ENCODE measurements at places on chromosomes 12 and 14.

DNA sequence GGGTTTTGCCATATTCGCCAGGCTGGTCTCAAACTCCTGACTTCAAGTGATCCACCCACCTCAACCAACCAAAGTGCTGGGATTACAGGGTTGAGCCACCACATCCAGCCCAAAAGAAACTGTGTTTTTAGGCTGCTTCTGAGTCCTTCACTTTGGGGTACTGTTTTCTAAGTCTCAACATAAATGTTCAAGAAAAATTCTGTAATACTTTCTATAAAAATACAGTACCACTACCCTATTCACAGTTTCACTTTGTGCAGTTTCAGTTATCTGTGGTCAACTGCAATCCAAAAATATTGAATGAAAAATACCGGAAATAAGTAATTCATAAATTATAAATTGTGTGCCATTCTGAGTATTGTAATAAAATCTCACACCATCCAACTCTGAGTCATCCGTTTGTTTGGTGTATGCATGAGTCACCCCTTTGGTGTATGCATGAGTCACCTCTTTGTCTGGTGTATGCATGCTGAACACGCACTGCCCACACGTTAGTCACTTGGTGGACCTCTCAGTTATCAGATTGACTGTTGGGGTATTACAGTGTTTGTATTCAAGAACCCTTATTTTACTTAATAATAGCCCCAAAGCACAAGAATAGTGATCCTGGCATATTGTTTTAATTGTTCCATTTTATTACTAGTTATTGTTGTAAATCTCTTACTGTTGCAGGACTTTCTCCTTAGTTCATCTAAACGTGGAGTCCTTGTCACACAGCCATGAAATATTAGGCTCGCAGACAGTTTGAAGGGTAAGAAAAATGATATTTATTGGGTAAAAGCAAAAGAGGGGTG lies 190.2 kb downstream of the FSCB start:
- DNase-seq = peak; percentile 95

GRCh38 chr14:99207456-99207855 lies 64.5 kb downstream of the BCL11B start:
- DNase-seq = no peak

DNA sequence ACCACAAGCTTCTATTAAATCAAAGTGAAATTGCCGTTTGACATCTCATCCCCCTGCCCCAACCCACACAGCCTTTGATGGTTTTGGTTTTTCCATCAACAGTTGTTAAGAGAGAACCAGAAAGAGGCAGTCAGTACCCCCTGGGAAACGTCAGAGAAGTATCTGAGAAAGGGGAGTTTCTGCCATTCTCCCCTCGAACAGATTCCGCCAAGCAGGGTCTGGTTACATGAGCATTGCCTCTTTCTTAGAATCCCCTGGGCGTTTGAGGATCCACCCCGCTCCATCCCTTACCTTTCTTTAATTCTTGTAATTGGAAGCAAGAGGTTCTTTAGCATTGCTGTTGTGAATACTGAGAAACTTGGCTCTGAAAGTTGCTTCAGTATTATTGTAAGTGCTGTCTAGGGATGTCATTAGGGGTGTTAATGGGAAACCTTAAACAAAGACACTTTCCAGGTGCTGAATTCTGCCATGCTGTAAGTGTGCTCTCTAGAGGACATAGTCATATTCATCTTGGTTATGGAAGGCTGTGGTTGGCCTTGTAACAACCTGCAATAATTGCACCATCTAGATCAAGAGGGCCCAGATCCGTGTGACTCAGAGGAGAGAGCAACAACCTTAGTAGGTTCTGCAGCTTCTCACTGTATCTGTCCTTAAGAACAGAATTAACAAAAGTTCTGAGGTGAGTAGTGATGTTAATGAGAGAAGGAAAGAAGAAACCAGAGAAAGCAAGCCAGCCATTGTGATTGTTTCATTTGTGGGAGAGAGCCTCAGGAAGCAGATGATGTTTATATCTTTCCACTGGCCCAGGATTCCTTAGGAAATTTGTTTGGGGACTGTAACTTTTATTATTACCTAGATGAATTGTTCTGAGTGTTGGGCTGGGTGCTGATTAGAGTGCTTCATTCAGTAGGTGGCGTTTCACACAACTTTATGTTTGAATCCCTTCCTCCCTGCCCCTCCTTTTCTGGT lies 9.0 kb downstream of the TMBIM6 start:
- no peak for DNase-seq

DNA sequence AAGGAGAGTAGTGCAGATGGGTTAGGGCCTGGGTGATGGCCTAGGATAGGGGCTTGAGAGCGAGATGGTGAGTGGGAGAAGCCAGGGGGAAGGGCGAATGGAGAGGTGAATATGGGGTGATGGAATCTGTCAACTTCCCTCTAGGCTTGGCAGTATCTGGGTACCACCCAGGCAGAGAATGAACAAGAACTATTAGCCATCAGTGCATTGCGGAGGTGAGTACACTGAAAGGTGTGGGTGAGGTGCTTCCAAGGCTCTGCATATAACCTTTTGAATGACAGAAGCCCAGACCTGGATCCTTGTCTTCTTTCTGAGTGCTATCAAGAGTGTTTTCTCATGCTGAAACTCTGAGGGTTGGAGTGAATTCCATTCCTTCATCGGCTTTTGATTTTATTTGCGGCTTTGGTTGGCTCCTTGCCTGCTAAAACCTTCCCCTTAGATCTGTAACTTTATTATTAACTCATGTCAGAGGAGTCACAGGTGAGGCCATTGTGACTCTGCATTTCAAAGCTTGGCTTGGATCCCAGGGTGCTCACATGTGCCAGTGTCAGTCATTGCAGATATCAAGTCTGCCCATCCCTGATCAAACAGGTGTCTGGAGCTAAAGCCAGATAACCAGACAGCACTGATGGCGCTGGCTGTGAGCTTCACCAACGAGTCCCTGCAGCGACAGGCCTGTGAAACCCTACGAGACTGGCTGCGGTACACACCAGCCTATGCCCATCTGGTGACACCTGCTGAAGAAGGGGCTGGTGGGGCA lies 18.6 kb downstream of the PEX5 start:
- no peak for DNase-seq

DNA sequence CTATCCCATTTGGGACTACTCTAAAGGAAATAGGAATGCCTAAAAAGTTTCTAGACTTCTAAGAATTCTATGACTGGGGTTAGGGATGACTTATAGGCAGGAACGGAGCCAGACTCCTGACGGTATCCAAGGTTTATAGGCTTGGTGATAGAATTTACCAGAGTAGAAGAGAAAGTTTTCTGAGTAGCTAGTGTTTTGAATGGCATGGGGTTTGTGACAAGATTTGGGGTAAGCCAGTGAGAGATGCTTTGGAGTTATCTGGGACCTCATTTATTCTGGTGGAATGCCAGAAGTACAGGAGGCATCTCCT lies 444.6 kb downstream of the RAD51B start:
- DNase-seq = no peak

DNA sequence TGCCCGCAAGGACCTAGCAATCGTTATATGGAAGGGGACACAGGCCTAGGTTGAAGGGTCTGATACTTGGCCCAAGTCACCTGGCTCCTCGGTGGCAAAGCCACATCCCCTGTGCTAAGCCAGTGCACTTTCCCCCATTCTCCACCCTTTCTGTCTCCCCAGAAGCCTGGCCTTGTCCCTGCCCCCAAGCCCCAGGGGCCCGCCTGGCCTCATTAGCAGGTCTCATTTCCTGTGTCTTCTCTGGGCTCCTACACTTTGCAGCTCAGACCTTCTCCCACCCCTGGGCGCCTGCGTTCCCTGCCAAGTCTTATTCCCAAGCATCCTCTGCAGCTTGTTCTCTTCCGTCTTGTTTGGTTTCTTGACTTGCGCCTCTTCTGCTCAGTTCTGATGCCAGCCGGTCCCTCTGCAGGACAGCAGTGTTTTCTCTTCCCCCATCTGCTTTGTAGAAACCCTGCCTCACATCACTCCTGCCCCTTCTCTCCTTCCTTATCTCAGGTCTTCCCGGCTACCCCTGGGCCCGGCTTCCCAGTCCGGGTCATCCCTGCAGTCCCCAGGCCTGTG lies 66.7 kb downstream of the SLC24A4 start:
- DNase-seq = no peak

DNA sequence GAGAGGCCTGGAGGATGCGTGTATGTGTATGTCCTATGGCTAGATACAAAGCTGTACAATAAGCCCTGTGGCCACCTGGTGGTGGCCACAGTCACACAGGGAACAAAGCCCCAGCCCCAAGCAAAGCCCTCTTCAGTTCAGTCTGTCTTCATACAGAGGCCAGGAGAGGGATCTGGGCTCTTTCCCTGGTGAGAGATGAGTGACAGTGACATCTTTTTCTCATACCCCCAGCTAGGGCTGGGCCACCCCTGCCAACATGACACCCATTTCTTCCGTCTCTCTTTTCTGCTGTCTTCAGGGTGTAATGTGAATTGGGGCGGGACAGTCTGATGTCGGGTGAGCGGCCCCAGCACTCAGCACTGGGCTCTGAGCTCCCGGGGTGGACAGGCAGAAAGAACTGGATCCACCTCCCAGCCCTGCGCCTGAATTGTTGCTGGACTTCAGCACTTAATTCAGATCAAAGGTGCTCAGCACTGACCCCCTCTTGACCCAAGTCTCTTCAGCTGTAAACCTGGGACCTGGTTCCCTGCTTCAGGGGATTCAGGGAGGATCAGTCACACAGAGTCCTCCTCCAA lies 59.8 kb downstream of the SERPINA3 start:
- no peak for DNase-seq

DNA sequence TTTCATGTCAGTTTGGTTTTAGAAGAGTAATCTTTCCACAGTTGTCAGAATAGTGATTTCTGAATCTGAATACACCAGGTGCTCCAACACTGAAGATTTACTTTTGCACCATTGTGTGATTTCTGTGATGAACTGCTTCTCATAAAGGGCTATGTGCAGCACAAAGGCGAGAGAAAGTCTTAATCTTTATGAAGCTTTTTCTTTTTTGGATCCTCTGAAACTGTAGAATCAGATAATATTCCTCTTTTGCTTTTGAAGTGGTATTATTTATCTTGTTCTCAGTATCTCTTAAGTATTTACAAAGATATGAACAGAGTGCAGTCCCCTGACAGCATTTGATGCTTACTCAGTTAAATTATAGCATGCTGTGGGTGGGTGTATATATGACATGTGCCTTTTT lies 207.8 kb downstream of the NAV3 start:
- no peak for DNase-seq

- no peak for DNase-seq
These were observed 93.0 kb downstream of the PLEKHA5 start for GRCh38 chr12:19222558-19222957.

Data from non-pigmented ciliary epithelial cell (primary cell).